ENCODE measurements at places on chromosomes 16 and 17.
A peak's percentile ranks its signal among the peaks of the same experiment; 100 is the strongest.

- DNase-seq: no peak
Measured at GRCh38 chr17:54727624-54728023, 173.0 kb upstream of the TOM1L1 start.

GRCh38 chr16:52357711-52358110, 189.2 kb downstream of the TOX3 start:
- DNase-seq: no peak

- no peak for DNase-seq
Measured at GRCh38 chr16:14098081-14098480, 27.0 kb downstream of the MRTFB start.

DNA sequence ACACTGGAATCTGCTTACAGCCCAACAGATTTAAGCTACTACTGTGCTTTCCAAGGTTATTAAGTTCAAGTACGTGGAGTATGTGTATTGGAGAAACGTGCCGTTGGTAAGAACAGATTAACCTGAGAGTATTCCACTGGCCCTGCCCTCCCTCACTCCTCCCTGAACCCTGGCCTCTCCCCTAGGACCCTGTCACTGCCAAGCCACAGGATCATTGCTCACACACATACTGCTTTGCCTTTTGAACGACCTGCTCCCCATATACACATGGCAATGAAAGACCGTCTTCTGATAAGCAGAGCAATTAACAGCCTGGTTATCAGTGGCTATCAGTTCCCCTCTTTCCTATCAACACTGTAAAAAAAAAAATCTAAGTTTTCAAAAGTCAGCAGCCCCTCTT, 458.9 kb upstream of the DYNLRB2 start:
- DNase-seq: no peak

DNA sequence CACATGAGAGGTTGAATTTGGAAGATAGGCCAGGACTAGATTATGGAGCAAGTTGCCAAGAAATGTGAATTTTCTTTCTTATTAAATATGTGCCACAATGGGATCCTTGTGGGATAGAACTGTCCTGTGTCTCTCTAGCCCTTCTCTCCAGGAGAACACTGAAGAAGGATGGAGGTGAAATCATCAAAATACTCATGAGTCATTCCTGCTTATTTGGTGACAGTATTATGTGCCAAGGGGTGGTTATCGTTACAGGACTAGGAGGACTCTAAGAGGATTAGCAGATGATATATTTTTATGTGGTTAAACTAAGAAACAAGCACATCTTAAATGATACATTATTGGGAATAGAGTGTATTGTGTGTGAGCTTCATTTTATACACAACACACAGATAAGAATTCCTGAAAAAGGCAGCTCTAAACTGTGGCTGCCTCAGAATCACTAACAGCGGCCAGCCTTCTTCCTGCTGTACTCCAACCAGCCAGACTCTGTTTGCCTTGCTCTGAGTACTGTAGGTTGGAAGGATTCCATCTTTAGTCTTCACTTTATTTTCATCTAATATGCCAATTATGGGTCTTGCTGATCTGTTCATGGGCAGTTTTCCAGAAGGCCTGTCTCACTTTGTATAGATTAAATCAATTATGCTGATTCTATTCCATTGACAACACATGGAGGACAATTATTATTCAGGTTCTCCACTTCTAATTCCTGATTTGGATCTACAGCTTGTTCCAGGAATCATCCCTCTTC, 325.8 kb downstream of the ABCC12 start:
- no peak for DNase-seq

- DNase-seq: no peak
Measured at GRCh38 chr17:34365340-34365739, 2.3 kb upstream of the CCL1 start.

DNA sequence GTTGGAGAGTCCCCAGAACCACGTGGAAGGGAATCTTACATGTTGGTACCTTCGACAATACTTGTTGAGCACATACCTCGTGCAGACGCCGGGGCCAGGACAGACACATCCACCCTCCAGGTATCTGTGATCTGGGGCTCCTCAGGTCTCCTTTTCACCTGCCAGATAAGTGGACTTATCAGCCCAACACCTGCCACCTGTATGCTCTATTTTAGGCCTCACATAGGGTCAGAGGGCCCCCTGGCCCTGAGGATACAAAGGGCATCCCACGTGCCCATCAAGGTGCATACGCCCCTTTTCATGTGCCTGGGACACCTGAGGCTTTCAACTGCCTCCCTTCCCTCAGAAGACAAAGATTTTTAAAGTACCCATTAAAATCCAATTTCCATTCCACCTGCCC, 212.7 kb downstream of the MRTFB start:
- no peak for DNase-seq

GRCh38 chr17:75843577-75844529, at the start of gene UNC13D:
Gene UNC13D (minus strand): TSS chr17:75844404. CDS start chr17:75844337, 67 bp downstream.
- peak; percentile 62 for DNase-seq

- DNase-seq: no peak
Measured at GRCh38 chr16:81600275-81600674, 155.7 kb downstream of the CMIP start.

DNA sequence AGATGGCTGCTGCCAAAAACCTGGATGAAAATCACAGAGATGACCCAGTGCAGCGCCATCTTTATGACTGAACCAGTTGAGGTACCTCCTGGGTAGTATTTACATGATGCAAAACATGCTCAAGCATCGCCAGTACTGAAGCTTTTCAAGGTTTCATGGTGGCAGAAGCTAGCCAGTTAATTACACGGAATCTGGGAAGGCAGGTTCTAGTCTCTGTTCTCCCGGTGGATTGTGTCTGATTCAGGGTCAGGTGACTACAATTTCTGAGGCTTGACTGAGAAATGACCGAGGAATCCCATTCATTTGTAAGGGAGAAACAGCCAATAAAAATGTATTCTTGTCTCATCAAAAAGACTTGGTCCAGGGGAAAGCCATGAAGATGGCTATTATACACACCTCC, 209.1 kb downstream of the SLC39A11 start:
- DNase-seq: no peak

DNA sequence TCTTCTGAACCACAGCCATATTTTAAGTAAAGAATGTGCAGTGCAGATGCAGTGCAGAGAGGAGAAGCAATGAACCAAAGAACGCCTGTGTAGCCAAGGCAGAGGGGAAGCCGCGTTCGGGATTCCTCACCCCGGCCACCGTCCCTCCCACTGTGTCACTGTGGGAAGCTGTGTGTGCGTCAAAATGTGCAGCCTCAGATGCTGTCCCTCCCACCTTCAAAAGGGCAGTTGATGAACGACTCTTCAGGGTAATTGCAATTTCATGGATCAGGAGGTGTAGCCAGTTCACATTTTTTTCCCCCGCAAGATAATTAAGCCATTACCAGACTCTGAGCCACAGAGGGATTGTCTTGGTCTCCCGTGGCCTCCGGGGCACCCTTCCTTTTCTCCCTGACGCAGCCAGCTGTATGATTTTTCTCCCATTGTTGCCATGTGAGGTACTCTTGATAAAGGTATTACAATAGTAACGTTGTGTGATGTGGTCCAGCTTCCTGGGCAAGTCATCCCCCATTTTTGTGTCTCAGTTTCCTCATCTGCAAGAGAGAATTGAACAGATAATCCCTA, 190.0 kb downstream of the FOXL1 start:
- DNase-seq: no peak

- no peak for DNase-seq
Measured at GRCh38 chr17:82050761-82051641, 610 bp downstream of the RFNG start.

DNA sequence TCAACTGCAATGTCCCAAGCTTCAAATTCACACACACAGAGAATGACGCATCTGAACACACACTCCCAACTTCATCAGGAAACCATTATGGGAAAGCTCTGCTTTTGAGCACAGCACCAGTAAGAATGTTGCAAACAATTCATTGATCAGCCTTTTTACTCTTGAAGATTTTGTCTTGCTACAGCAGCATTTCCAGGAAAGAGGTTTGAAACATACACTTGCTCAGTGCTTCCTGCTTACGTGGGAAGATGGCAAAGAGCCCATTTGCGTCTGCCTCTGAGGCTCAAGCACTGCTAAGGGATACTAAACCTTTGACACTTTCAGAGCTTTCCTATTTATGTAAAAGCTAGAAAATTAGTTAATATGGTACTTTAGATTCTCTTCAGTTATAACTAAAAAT, 77.2 kb upstream of the MON1B start:
- no peak for DNase-seq

DNA sequence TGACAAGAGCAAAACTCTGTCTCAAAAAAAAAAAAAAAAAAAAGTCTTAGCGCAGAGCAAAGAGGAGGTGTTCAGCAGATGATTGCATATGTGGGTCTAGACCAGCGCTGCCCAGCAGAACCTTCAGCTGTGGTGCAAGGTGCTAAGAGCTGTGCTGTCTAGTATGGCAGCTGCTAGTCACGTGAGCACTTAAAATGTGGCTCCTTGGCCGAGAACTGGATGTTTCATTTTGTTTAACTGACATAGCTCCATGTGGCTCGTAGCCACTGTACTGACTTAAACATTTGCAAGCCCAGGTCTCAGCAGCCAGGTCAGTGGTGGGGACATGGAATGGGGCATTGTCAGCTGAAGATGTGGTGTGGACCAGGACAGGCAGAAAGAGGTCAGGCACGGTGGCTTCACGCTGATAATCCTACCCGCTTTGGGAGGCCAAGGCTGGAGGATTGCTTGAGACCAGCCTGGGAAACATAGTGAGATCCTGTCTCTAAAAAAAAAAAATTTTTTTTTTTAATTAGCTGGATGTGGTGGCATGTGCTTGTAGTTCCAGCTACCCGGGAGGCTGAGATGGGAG, 9.2 kb downstream of the C1QTNF1 start:
- no peak for DNase-seq

GRCh38 chr16:50719401-50720337, 22.2 kb upstream of the CYLD start:
- no peak for DNase-seq

GRCh38 chr16:85897382-85897781, 1.6 kb upstream of the IRF8 start:
- DNase-seq: no peak

- peak; percentile 42 for DNase-seq
Measured at GRCh38 chr17:75242461-75243042, 18.9 kb downstream of the GGA3 start.

GRCh38 chr16:9138731-9139501, 47.5 kb downstream of the HAPSTR1 start:
- peak; percentile 74 for DNase-seq

DNA sequence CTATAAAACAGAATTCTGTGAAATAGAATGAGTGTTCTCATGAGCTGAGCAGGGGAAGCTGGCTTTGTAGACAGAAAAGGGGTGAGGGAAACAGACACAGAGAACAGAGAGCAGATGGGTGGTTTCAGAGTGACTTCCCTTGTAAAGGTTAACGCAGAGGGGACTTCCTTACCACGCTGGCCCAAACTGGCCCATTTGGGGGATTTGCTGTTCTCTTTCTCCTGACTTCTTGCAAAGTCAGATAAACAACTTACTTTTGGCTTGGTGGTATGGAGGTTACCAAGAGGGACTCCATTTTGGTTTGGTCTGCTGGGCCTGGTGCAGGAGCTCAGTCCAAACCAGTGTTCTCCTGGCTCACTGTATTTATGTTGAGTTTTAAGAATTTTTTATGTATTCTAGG, 48.4 kb downstream of the SEC14L1 start:
- peak; percentile 18 for DNase-seq

- no peak for DNase-seq
Measured at GRCh38 chr17:42997390-42997983, 732 bp upstream of the RPL27 start.

DNA sequence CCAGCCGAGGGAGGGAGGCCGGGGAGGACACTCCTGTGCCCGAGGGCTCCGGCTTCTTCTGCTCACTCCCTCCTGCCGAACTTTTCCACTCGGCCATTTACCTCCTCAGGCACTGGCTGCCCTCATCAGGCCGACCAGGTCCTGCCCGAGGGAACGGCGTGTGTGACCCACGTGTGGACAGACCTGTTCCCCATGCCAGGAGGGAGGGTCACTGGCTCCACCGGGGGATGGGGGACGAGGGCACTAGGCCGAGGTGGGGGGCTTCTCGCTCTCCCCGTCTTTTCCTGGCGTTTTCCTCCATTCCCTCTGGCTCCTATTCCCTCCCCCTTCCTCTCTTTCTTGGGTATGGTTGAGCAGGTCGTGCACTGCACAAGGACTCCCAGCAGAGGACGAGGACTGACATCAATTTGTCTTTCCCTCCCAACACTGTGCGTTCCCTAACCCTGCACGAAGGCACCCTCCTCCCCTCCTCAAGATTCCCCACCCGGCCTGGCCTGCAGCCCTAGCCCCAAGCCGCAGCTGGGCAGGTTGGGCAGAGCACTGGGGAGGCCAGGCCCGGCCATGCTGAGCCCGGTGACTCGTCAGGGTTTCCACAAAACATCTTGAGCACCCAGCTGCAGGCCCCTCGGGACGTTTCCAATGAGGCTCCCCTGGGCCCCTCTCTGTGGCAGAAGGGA, 3.2 kb upstream of the IL17C start:
- no peak for DNase-seq

DNA sequence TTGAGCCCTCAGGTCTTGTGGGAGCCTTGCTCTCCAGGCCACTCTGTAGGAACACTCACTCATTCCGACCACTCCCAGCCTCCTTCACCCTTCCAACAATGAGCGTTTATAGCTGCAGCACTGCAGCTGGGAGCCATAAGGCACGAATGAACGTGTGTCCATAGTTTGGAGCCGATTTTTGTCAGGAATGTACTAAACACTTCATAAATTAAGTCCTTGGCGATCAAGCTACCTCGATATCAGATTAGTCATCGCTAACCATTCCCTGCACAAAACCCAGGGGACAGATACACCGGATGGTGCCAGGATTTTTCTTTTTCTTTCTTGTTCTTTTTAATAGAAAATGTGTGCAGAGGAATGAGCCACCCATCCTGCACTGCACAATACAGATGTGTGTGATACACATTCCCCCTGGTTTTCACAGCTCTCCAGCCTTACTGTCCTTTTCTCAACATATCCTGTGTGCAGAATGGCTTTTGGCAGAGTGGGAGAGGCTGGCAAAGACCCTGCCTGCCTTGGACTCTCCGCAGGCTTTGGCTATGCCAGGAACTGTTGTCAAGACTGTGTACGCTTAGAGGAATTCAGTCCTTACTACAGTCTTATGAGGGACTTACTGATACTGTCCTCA, 68.4 kb upstream of the ELAC2 start:
- DNase-seq: no peak

- DNase-seq: no peak
Measured at GRCh38 chr16:82138478-82139285, 31.3 kb downstream of the MPHOSPH6 start.

DNA sequence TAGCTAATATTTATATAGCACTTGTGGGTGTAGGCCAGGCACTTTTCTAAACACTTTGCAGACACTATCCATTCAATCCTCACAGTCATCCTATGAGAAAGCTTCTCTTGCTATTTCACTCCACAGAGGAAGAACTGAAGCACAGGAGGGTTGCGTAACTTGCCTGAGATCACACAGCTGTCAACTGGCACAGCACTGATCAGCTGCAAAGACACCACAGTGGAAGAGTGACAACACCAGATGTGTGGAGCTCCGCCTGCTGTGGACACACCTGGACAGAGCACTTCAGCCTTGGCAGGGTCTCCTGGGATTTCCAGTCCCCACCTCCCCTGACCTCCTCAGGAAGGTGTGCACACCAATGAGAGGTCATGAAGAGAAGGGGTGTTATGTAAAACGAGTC, 13.3 kb upstream of the CNEP1R1 start:
- no peak for DNase-seq

- no peak for DNase-seq
Measured at GRCh38 chr17:20721171-20721570, 141.6 kb downstream of the CDRT15L2 start.

GRCh38 chr16:4401094-4401501, 15.3 kb downstream of the CORO7 start:
- DNase-seq: no peak
